Spinal cord (tissue), 10 donors: ENCODE measurements at places on chromosomes 2 and 18.

DNA sequence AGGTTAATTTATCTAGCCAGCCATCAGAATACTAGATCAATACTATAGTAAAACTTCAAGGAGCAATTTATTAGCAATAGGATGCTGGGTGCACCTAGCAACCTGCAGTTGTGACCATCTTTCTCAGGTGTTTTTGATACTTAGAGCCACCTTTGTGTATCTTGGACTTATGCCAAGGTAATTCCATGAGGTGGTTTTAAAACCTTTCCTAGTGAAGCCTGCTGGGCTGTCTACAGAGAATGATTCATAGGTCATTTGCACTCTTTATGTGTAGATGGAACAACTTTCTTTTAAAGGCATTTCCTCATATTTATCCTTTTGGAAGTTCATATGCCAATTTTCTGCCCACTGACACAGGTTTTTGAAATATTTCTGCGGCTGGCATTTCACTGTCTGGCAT lies 1030.1 kb upstream of the POU3F3 start:
- no peak for DNase-seq

DNA sequence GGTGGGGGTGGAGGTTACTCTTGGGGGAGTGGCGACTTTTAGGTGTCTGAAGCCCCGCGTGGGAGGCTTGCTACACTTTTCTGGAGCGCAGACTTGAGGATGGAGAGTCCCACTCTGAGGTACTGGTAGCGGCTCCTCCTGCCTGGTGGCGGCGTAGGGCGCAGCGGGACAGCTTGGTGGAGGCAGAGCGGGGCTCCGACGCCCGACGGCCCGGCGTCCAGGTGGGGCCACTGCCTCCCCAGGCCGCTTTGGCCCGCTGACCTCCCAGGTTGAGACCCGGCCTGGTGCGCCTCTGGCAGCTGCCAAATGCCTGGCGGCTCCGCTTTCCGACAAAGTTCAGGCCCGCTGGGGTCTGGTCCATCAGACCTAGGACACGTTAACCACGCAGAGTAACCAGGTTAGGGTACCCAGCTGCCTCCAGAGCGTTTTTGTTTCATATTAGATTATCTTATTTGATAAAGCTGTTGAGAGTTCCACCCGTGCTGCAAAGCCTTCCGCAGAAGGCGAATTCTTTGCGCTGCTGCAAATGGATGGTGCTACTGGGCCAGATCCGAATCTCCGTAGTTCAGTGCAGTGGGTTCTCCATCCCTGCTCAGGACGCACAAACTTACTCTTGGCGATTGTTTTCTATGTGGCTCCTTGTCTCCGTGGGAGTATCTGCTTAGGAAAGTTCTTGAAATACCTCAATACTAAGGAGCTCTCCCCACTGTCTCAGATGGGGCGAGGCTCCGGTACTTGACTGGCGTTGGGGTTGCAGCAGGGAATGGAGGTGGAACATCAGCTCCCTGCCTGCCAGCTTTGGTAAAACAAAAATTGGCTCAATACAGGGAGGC lies 405.9 kb downstream of the XIRP2 start:
- DNase-seq = peak; percentile 72

GRCh38 chr2:236675526-236675925 lies 105.9 kb downstream of the ACKR3 start:
- DNase-seq = no peak

- no peak for DNase-seq
These were observed 413.8 kb upstream of the LINC00305 start for GRCh38 chr18:64562651-64563050.

GRCh38 chr18:1585881-1586488 lies 681.3 kb downstream of the ADCYAP1 start:
- DNase-seq = peak; percentile 66

- DNase-seq = no peak
These were observed 159.0 kb downstream of the DCC start for GRCh38 chr18:52499016-52499415.

- DNase-seq = no peak
These were observed 8.8 kb upstream of the ZNF516 start for GRCh38 chr18:76503649-76504386.

DNA sequence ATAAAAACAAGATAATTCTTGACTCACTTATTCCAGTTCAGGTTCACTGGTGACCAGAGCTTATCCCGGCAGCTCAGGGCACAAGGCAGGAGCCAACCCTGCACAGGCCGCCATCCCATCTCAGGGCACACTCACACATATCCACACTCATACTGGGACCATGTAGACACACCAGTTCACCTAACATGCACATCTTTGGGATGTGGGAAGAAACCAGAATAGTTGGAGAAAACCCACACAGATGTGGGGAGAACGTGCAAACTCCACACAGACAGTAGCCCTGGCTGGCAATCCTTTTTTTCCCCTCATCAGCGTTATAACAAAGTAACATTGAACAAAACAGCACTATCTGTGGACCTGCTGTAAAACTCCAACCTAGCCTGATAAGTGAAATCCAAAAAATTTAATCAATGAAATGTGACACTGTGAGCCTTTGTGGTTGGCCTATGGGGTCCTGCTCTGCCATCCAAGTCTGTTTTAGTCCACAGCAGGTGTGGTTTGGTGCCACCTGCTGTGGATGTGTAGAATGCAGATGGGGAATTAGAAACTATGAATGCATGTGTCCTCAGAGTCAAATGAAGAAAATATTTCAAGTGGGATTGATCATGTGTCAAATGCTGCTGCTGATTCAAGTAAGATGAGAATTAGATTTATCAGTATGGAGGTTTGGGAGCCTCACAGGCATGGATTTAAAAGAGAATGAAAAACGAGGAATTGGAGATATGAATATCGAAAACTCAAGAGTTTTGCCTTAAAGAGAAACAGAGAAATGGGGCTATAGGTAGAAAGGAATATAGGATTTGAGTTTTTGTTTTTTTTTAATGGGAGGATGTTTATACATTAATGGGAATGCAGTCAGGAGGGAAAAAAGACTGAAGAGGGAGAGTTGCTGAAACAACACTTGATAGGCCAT lies 47.0 kb downstream of the UGP2 start:
- peak; percentile 87 for DNase-seq

DNA sequence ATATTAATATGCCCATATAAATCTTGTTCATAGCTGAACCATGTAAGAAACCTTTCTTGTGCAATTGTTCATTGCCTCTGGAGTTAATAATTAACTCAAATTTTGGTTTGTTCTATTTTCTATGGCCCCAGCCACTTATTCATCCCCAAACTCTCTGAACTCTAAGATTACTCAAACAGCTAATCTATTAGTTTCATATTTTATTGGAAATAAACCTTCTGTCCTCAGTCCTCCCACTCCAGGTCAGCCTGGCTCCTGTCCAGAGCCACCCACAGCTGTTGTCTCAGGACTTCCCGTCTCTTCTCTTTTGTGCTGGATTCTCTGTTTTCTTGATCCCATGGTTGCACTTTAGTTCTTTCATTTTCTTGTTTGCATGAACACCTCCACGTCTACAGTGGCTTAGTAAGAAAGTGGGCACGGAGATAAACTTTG lies 4.4 kb upstream of the RNF103 start:
- DNase-seq = no peak

- peak; percentile 32 for DNase-seq
These were observed 347.9 kb downstream of the ADCYAP1 start for GRCh38 chr18:1252534-1252933.

- DNase-seq = no peak
These were observed 149.2 kb upstream of the KLHL29 start for GRCh38 chr2:23235736-23236135.

- DNase-seq = no peak
These were observed 66.7 kb downstream of the PDE1A start for GRCh38 chr2:182359990-182360662.

GRCh38 chr2:241286348-241287090 lies 29.0 kb downstream of the HDLBP start:
- DNase-seq = no peak

DNA sequence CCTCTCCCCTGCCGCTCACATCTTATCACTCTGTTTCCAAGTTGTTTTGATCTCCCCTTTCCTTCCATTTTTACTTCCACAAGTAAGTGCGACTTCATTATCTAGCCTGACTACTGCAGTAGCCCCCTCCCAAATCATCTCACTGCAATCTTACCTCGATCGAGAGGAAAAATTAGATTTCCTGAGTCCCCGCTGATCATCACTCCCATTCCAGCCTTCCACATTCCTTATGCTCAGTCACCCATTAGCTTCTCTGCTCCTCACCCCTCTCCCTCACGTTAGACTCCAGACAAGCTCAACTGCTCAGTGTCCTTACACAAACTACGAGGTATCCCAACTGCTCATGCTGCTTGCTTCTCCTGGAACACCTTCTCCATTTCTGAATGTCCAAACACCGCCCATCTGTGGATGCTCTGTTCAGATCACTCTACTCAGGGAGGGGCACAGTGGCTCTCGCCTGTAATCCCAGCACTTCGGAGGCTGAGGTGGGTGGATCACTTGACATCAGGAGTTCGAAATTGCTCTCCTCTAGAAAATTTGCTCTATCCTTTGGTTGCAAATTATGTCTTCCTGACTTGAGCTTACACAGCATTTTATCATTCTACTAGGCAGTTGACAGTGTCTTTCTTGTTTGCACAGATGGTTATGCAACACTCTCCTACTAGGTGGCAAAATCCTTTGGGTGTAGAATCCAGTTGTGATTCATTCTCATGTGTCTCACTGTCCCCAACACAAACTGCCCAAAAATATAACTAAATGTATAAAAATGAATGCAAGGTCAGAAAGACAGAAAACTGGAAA lies 96.5 kb downstream of the INO80D start:
- DNase-seq = no peak

- no peak for DNase-seq
These were observed 32.9 kb upstream of the EHBP1 start for GRCh38 chr2:62672601-62673000.
